NB4 (cell line): ENCODE measurements at places on chromosomes 5 and 9.

- DNase-seq: peak; percentile 96
Measured at GRCh38 chr9:20990867-20991266, 40.6 kb downstream of the HACD4 start.

- DNase-seq: no peak
Measured at GRCh38 chr9:96784021-96784420, 6.1 kb upstream of the ZNF510 start.

DNA sequence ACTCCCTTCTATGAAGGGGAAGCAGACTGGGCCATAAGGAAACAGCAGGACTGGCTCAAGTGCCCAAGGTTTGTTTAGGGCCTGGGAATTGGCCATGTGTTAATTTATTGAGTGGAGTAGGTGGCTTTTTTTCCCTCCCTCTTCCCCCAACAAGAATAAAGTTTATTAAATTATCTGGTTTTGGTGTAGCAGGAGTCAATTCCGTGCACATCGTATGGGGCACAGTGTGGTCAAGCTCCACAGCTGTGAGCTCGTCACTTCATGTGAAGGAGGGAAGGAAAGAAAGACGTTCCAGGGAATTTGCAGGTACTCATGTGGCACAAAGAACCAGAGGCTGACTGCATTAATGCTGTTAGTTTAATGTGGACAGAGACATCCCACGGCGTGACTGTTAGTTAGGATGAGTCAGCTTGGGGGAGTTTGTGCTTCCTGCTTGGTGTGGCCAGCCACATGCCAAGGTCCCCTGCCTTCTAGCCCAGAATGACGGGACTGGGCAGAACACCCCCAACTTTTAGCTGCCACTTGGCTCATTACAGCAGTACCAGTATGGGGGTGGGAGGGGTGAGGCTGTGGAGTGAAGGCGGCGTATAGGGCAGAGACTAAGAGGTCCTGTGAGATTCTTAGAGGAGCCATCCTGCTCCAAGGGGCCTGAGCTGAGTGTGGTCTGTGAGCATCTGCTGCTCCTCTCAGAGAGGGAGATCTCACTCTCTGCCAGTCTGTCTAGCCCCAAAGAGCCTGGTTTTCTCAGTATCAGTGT is 33.2 kb downstream of the CSF1R start:
- peak; percentile 94 for DNase-seq

DNA sequence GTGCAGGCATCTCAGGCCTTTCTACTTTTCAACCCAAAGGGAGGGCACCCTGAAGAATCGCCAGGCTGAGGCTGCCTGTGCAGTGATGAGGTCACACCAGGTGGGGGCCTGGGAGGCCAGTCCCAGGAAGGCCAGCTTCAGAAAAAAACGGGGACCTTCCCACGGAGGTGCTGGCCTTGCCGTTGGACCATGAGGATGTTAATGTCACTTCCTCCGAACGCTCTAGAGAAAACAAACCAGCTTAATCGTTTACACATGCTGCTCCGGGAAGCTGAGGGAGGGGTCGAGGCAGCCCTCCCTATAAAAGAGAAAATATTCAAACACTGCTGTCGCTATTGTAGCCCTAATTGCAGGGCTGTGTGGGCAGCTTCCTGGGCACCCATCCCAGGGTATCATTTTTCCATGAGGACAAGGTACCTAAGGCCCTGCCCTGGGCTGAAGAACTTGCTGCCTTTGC is 27.0 kb downstream of the PTGES start:
- no peak for DNase-seq

DNA sequence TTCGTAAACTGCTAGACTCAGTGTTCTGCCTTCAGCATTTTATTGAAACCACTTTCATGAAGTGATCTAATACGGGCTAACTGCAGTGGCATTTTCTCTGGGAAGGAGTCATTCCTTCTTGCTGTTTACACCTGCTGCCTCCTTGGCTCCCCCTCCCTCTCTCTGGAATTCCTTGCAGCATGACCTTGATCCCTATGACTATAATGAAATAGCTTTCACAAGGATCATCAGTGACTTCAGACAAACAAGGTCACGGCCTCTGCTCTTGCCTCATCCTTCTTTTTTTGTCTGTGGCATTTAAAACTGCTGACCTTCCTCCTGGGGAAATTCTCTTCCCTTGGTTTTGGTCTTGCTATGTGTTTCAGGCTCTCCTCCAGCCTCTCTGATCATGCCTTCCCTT is 90.2 kb downstream of the ZNF462 start:
- no peak for DNase-seq

DNA sequence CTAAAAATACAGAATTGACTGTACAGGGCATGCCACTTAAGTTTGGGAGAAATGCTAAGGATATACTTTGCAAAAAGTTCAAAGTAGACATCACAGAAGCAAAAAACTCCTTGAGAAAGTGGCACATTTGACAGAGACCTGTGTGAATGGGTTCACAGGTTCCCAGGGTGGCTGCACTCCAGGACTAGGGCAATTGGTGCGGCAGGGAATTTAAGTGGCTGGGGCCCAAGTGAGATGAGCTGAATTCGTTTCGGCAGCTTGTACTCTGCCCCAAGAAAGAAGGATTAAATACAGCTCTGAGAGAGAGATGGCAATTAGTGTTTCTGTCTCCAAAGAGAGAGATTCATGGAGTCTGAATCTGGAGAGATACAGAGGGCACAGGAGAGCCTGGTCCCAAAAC is 280.1 kb downstream of the FBXL17 start:
- DNase-seq: no peak

- peak; percentile 61 for DNase-seq
Measured at GRCh38 chr5:10250806-10251276, 761 bp downstream of the CCT5 start.
